ENCODE measurements at places on chromosomes 12 and 14. TPM values are rescaled to one million over a fixed set of nuclear protein-coding genes. Genes with fewer than 3 reads are reported as not detected.

GRCh38 chr14:80638620-80639515, 302.7 kb downstream of the CEP128 start:
- DNase-seq = no peak

- DNase-seq = no peak
Observed at GRCh38 chr12:65308601-65309071, 30.2 kb downstream of the MSRB3 start.

GRCh38 chr12:49552425-49552824, 13.6 kb downstream of the KCNH3 start:
- DNase-seq = no peak

DNA sequence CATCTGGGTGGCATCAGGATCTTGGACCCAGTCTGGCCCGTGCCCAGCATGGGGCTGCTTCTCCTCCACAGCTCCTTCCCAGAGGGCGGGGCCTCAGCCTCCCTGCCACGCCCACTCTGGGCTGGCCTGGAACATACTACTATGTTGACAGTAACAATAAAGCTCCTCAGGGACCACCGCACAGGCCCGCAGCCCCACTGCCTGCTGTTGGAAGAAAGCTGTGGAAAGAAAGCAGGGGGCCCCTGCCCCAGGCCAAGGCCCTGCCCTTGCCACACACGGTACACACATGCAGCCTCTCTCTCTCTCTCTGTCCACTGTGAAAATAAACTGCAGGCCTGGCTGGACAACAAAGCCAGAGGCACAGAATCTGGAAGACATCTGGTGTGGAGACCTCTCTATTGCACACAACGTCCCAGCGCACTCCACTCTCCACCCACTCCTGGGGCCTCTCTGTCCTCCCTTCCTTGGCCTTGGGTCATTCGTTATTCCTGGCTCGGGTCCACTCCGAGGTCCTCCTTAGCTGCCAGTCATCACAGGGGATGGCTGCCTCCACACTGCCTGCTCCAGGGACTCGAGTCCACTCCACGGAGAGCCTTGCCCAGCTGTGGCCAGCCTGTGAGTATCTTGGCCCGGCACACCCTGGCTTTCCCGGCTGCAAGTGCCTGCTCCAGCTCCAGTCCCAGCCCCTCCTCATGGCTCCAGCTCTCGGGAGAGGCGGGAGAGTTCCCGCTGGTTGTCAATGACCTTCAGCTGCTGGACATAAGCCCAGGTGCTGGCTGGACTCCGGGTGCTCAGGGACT, 11.8 kb upstream of the ENDOU start:
- DNase-seq = no peak

GRCh38 chr12:81128930-81129554, 51.2 kb downstream of the ACSS3 start:
- peak; percentile 39 for DNase-seq

- no peak for DNase-seq
Observed at GRCh38 chr12:8953773-8954402, 4.4 kb upstream of the M6PR start.

Gene DTX1
- 1.1 TPM for total RNA-seq

Gene SRGAP1
- 0.27 TPM for total RNA-seq

- DNase-seq = no peak
Observed at GRCh38 chr14:58697930-58698642, 60.3 kb downstream of the DACT1 start.

DNA sequence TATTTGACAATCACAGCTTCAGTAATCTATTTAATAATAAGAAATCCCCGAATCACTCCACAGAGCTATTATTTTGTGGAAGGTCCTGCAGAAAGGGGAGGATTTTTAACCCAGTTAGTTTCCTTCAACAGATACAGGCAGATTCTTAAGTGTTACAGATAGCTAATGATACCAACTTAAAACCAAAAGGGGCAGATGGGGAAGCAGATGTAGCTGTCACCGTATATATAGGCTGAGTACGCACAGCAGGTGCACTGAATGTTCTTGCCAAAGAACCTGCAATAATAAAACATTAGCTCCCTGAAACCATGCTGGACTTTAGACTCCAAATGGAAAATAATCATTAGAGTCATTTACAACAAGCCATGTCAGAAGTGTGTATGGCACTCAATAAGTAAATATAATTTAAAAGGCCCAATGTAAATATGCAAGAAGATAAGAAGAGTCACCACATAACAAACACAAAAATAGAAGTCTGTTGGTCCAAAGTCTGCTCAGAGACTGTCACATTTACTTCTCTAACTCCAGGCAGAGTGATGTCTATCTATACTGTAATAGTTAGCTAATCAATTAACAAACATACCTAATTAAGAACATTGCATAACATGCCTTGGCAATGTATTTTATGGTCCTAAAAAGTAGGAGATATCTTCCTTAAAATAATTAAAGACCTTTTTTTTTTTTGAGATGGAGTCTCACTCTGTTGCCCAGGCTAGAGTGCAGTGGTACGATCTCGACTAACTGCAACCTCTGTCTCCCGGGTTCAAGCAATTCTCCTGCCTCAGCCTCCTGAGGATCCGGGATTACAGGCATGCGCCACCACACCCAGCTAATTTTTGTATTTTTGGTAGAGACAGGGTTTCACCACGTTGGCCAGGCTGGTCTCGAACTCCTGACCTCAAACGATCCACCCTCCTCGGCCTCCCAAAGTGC, 78.8 kb downstream of the SEC23A start:
- DNase-seq = no peak

- DNase-seq = no peak
Observed at GRCh38 chr14:75452900-75453816, 25.3 kb downstream of the JDP2 start.

DNA sequence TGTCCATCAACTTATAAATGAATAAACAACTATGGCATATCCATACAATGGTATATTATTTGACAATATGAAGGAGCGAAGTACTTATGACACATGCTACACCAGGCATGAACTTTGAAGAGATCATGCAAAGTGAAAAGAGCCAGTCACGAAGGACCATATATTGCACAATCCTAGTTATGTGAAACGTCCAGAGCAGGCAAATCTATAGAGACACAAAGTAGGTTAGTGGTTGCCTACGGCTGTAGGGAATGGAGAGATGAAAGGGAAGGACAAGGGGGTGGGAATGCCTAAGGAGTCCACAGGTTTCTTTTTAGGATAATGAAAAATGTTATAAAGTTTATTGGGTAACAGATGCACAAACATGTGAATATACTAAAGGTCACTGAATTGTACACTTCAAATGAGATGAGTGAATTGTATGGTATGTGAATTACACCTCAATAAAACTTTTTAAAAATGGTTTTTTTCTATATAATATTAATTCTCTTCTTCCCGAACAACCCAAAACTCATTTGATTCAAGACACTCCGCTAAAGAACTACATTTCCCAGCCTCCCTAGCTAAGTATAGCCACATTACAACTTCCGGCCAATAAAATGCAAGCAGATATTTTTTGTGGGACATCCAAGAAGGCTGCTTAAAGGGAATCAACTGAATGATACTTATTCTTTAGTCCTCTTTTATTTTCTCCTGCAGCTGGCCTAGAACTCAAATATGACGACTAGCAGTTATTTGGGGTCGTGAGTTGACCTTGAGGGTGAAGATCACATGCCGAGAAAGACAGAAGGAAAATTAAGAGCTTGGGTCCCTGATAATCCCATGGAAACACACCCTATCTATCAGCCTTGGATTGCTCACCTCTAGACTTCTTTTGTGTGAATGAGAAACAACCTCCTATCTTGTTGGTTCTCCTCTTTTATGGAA, 187.2 kb downstream of the TTC8 start:
- no peak for DNase-seq

- no peak for DNase-seq
Observed at GRCh38 chr12:43586646-43587245, 34.7 kb upstream of the ADAMTS20 start.

GRCh38 chr14:96844857-96845570, 47.8 kb downstream of the VRK1 start:
- no peak for DNase-seq

DNA sequence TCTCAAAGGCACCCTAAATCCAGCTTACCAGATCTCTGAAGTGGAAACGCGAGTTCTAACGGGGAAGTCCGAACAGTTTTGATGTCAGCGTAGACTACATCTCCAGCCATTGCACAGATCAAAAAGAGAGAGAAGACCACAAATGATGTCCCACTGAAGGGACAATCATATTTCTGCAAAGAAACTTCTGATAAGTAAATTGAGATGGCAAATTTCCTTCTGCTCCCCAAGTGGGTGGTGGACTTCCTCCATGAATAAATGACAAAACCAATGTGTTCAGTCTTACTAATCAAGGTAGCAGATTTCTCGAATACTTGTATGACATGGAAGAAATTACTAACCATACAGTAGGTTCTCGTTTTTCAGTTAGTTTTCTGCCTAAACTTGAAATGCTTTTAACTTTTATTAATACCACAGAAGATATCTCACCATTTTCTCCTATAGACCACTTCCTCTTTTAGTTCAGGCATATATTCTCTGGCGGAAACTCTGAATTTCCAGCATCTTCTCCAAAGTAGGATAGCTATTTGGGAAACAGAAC, at the start of gene CLECL1:
CLECL1 (minus strand) TSS at position 177 of the 541 bp plus-strand sequence.
- DNase-seq = peak; percentile 32

Gene POU6F1
- 3.2 TPM for total RNA-seq

- no peak for DNase-seq
Observed at GRCh38 chr14:42322531-42323284, 716.0 kb downstream of the LRFN5 start.

- no peak for DNase-seq
Observed at GRCh38 chr12:39919790-39920189, 186.1 kb downstream of the SLC2A13 start.

Gene ANO2
- total RNA-seq = 0.81 TPM

- DNase-seq = no peak
Observed at GRCh38 chr14:36713960-36714703, 52.5 kb downstream of the PAX9 start.

DNA sequence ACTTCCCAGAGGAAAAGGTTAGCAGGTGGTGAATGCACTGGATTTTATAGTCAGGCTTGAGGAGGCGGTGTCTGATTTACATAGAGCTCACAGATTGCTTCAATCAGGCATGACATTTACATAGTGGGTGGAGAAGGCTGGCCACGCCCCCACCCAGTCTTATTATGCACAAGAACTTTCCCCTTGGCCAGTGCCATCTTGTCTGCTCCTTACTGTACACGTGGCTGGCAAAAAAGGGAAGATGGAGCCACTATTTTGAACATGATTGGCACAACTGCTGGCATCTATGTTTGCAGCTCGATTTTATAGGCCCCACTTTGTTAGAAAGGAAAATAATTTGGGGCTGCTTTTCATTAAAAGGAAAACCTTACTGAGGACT, 10.9 kb upstream of the LGMN start:
- DNase-seq = no peak

GRCh38 chr12:27780612-27781408, 774 bp upstream of the MANSC4 start:
- DNase-seq = peak; percentile 32

Gene TMX1
- 25.6 TPM for total RNA-seq

Measured in hematopoietic multipotent progenitor cell (in vitro differentiated cells).